ENCODE measurements at places on chromosomes 2 and 18.

- DNase-seq, result no peak
These were observed 64.2 kb downstream of the CCDC88A start for GRCh38 chr2:55355451-55355850.

DNA sequence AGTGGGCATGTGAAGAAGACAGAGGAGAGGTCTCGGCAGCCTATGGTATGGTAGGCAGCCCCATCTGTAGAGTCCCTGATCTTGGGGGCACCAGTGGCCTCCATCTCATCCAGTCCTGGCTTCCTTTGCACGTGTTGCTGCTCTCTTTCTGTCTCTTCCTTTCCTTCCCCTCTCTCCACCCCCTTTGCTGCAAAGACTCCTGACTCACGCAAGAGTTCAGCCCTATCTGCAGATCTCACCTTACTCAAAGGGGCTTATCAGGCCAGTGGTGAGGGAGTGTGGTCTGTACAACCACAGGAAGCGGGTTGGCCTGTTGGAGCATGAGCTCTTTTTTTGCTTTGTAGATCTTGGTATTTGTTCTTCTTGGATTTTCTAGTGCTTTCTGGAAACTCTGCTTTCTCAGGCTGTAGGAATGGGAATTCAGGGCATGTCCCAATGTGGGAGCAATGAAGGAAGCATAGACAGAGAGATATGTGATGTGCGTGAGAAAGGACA, 14.6 kb upstream of the NT5DC4 start:
- DNase-seq, result no peak

DNA sequence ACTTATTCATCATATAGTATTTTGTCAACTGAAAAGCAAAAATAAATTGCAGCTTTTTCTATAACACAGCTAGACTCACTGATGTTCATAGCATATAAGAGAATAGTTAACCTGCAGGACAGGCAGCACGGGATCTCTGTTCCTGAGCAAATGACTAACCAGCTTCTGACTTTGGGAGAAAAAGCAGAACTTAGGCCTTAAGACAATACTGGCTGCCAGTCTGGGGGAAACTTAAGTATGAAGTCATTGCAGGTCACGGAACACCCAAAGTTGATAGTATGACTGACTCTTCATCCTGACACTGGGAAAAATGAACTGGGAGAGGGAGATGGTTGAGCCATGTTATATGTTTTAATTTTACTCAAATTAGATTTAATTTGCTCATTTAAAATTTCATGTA, 113.0 kb downstream of the DPP4 start:
- no peak for DNase-seq

DNA sequence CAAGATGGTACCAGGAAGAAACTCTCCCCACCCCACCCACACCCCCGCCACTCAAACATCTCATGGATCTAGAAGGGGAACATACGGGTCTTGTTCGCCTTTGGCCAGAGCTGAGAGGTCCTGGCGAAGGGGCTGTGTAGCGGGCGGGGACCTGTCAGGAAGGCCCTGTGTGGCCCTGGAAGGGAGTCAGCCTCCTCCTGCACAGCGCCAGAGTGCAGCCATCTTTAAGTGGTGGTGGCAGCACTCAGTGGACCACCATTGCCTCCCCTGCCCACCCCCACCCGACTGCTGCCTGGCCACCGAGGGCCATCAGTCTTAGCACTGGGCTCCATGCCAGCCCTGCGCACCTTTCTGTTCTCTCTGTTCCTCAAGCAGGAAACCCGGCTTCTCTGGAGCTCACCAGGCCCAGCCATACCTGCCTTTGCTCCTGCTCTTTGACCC, 11.6 kb upstream of the FAHD2A start:
- DNase-seq, result no peak

GRCh38 chr2:179298666-179299065, 34.0 kb upstream of the SESTD1 start:
- no peak for DNase-seq
